ENCODE measurements at places on chromosomes 6 and 20. TPM values are rescaled to one million over a fixed set of nuclear protein-coding genes. Genes with fewer than 3 reads are reported as not detected.

The ECT2L gene
- not detected for total RNA-seq

The BTN1A1 gene
- not detected for total RNA-seq

The PTCRA gene
- total RNA-seq, result not detected

The CDH4 gene
- 1.2 TPM for total RNA-seq

The RAB22A gene
- total RNA-seq, result 7.7 TPM

The ANKRD6 gene
- 10.1 TPM for total RNA-seq

The JAG1 gene
- 28.8 TPM for total RNA-seq

The SRF gene
- 7.2 TPM for total RNA-seq

The SUPT3H gene
- 5.1 TPM for total RNA-seq

The ZC3H12D gene
- total RNA-seq, result 0.47 TPM

The PKIB gene
- total RNA-seq, result 5.5 TPM

The OPN5 gene
- not detected for total RNA-seq

The ZBTB9 gene
- 4.7 TPM for total RNA-seq

The TSPO2 gene
- 0.28 TPM for total RNA-seq

The REM1 gene
- total RNA-seq, result 0.56 TPM

The C2 gene
- 6.3 TPM for total RNA-seq

The OCSTAMP gene
- not detected for total RNA-seq

The SSTR4 gene
- not detected for total RNA-seq

The SLC25A27 gene
- total RNA-seq, result 3.3 TPM

The NFATC2 gene
- 4.3 TPM for total RNA-seq

The BPIFB1 gene
- not detected for total RNA-seq

The NHLRC1 gene
- total RNA-seq, result 0.93 TPM

The CGAS gene
- total RNA-seq, result 0.97 TPM

The CNBD2 gene
- total RNA-seq, result 4.7 TPM

The NNAT gene
- 1.0 TPM for total RNA-seq

The TMEM244 gene
- total RNA-seq, result not detected

The BPIFA1 gene
- total RNA-seq, result not detected

The SLC12A5 gene
- 0.56 TPM for total RNA-seq

The PSORS1C1 gene
- total RNA-seq, result 0.08 TPM

The GFOD1 gene
- total RNA-seq, result 2.7 TPM

The C20orf202 gene
- total RNA-seq, result 0.13 TPM

The CLIC5 gene
- total RNA-seq, result 1.7 TPM

The TAB2 gene
- total RNA-seq, result 19.6 TPM

The MYT1 gene
- total RNA-seq, result 0.67 TPM

All from pancreas (tissue), 10 donors.